ENCODE measurements at places on chromosomes 13 and 19.
A peak's percentile ranks its signal among the peaks of the same experiment; 100 is the strongest.

- DNase-seq = peak; percentile 84
These were observed 27.7 kb downstream of the ZNF844 start for GRCh38 chr19:12092065-12092867.

DNA sequence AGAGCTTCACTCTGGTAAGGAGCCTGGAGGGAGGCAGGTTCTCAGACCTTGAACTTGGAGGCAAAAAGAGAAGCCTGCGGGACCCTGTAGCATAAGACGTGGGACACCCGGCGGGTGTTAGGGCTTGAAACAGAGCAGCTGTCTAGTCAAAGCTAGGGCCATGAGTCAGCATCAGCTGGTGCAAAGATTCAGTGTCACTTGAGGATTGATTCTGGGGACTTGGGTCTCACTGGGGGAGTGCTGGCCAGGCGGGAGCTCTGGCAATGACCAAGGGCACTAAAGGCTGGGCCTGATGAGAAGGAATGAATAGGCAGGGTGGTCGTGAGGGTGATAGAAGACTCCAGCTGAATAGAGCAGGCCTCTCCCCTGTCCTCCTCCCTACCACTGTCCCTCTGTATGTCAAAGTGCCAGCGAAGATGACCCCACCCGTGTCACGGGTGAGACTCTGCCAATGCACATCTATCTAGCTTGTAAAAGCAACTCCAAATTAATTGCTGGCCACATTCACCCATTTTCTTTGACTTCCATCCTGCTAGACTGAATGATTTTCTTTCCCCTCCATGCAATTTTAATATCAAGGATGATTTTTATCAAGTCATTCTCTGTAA, 97.1 kb downstream of the MBNL2 start:
- DNase-seq = no peak

DNA sequence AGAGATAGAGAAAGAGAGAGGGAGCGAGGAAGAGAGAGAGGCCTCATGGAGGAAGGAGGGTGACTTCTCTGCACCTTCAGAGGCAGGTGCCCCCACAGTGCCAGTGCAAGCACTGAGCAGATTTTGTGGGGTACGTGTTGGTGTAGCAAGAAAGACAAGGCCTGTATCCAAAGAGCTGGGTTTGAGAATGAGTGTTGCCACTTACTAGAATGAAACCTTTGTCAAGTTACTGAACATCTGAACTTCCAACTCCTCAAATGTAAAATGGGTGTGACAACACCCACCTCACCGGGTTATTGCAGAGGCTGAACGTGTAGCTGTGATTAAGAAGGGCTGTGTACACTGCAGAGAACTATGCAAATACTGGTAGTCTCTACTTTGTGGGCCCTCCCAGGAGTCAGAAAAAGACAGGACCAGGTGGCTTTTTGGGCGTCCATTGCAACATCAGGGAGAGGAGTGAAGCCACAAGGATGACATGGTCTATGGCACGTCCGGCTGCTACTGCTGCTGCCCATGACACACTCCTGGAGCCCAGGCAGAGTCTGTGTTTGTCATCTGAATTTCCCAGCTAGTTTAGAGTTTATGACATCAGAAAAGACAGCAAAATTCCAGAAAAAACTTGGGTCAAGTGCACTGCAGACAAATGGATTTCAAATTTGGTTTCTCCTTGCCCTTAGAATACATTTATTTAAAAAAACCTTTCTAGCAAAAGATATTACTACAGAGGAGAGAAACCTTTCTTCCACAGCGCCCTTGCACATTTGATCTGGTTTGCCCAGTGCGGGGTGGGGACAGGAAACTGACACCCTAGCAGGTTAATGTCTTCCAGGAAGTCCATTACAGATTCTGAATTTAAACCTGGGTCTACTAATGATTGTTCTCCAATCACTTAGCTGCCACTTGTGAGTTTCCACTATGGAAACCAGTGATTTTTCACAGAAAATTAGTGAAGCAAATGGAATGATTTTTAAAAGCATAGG, 54.0 kb upstream of the ATP12A start:
- peak; percentile 72 for DNase-seq

- no peak for DNase-seq
These were observed 46.7 kb downstream of the NDFIP2 start for GRCh38 chr13:79527698-79528097.

DNA sequence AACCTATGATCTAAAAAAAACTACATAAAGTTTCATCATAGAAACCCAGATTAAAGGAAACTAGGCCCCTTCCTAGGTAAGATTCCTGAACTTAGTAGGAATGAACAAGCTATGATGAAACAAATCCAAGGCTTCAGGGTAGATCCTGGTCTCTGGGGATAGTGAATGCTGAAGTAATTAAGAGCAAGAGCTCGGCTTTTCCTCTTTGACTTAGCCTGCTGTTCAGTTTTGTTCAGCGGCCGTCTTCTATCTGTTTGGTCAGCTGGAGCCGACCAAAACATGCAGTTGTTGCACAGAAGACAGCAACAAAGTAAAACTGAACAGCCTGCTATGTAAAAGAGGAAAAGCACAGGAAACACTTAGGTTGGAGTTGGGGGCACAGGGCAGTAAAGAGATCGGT, 44.1 kb upstream of the RFXAP start:
- DNase-seq = no peak

DNA sequence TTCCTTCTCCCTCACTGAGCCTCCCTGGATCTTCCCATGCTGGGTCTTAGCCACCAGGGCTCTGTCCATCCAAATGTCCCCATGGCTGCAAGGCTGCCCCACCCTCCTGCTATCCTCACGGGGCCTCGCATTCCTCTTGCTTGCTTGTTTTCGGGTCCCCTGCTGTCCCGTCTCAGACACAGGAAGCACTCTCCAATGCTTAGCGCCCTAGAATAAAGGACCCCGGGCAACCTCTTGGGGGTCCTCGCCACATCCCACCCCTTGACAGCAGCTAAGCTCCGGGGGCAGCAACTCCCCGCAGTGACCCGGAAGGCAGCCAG, 23.7 kb downstream of the SH3GL1 start:
- no peak for DNase-seq

GRCh38 chr19:7858109-7858770, 15.9 kb downstream of the PRR36 start:
- no peak for DNase-seq

DNA sequence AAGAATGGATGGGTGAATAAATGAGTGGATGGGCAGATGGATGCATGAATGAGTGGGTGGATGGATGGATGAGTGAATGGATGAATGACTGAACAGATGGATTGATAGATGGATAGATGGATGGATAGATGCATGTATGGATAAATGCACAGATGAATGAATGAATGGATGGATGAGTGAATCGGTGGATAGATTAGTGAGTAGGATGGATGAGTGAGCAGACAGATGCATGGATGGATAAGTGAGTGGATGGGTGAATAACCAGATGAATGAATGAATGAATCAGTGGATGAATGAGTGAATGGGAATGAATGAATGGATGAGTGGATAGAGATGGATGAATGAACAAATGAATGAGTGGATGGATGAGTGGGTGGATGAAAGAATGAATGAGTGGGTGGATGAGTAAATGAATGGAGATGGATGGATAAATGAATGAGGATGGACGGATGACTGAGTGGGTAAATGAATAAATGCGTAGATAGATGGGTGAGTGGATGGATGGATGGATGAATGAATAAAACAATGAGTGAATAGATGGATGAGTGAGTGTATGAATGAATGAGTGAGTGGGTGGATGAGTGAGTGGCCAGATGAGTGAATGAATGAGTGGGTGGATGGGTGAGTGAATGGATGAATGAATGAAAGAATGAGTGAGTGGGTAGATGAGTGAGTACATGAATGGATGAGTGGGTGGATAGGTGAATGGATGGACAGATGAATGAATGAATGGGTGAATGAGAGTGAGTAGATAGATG, 13.0 kb downstream of the GAS6 start:
- DNase-seq = no peak

DNA sequence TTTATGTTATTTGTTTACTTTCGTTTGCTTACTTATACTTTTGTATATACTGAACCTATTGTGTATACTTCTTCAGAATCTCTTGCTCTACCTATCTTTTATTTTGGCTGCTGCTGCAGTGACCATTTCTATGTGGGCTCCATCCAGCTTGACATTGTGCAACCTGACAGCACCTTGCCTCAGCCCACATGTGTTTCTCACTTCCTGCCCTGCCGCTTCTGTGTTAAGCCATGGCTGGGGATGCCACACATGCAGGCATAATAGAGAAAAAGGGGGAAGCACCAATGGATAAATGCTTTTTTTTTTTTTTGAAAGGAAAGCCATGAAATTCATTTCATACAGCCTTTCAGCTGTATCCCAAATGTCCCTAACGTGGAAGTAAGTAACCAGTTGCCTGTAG, 147.6 kb downstream of the RBM26 start:
- no peak for DNase-seq

DNA sequence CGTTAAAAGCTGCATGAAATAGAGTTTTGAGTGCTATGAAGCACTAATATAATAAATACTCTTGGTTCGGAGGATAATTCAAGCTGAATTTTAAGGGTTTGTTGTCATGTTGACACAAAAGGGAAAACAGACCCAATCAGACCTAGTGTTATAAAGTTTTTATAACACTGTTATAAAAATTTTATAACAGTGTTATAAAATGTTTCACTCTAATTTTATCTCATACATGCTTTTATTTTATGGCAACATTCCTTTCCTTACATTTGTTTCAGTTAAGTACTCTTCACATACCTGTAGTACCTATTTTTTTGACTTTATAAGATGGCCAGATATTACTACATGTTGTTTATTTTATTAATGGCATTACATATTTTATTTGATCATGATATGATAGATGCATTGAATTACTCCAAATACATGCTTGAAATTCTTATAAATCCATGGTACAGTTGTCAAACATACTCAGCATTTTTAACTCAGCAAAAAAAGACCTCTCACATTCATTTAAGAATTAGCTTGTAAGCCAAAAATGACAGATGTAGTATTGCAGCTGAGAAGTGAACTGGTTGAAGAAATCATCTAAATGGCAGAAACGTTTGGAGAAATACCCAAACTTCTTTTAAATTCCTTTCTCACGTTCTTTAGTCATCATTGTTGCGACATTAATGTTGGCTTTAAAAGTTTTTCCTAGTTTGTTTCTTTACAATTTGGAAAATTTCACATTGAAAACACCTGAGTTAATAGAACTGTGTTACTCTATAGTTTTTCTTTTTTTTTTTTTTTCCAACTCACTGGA, 104.5 kb downstream of the PIBF1 start:
- no peak for DNase-seq

DNA sequence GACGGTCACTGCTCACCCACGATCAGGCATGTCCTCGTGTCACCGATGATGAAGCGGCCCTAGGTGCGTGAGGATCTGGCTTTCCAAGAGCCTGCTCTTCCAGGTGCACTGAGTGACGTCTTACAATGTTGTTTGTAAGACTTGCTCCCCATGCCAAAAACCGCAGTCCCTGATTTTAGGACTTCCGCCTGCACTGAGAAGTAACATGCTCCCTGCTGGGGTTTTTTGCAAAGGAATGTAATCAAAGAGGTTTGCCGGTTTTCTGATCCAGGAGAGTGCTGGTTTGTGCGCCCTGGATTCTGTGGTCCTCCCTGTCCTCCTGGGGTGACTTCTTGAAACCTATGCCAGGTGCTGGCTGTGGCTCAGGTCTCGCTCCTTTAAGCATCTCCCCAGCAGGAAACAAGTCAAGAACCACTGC, 38.8 kb downstream of the MYO9B start:
- DNase-seq = no peak

DNA sequence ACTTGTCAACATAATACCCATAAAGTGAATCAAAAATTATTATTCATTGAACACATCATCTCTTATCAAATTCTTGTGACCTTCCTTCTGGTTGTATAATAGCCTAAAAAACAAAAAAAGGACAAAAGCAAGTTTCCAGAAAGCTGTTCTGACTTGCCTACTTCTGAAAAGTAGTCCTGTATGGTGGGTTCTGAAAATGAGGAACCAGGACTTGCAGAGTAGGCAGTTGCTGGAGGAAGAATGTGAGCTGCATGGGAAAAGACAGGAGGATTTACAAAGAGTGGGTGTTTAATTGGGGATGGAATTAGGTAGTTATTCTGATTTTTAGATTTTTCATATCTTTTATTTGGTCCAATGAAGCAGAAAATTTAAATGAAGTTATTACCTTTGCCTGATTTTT, 56.7 kb downstream of the RCBTB2 start:
- DNase-seq = no peak

- no peak for DNase-seq
These were observed 56.8 kb downstream of the POLR1D start for GRCh38 chr13:27678306-27679040.

DNA sequence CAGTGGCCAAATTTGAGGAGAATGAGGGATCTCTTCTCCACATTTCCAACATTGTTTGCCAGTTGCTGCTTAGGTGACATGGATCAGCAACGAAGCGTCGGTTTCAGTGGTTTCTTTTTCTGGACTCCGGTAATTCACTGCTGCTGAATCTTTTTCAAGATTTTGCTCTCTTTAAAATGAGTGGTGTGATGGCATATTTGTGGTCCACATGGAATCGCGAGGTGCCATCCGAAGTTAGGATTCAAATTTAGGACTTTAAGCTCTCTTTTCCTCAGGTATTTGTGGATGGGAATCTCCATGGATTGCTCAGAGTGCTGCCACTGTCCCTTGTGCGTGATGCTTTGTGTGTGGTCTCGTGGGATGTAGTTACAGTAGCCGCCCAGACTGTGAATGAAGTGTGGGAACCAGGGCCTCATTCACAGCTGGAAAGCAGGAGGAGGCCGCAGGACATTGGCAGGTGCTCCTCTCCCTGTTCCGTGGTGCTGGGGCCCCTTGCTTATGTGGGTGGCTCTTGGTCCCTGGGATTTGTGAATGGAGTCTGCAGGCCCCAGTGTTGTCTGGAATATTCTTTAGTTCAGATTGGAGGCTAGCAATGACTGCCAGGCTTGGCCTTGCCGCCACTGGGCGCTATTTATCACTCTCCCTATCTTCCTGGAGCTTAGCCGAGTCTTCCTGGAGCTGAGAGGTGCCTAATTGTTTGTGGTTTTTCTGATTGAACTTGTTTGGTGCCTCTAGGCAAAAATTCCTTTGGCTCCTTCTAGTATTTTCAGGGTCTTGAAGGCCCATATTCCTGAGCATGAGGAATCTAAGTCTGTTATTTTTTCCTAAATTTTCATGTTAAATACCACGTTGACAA, 1.5 kb downstream of the ILF3 start:
- DNase-seq = peak; percentile 51

GRCh38 chr19:51816711-51817110, 21.8 kb downstream of the FPR3 start:
- no peak for DNase-seq

DNA sequence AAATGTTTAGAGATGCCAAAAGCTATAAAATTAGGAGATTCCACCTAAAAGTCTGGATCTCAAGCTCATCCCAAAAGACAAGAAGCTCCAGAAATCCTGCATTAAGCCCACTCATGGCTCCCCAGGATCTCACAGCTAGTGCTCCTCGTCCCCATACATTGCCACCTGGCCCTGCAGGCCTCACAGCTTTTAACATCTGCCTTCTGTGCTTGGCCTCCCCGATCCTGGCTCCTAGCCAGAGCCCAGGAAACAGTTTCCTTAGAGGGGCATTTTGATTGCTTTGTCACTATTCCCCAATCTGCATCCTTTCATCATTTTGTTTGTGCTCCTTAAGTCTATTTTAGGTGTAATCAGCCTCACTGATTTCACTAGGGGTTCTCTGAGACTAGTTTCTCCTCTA, 14.5 kb upstream of the DCT start:
- DNase-seq = no peak

GRCh38 chr19:41702171-41702651, 6.2 kb upstream of the CEACAM5 start:
- peak; percentile 15 for DNase-seq

All from activated CD8-positive, alpha-beta memory T cell treated with anti-CD3 and anti-CD28 coated beads, Interleukin-2, amount 10 ng/mL, durations not matched to agents 7 days and 5 days (primary cell).